EL (cell line): ENCODE measurements at places on chromosomes 1 and 21.

GRCh38 chr1:103180660-103181059 lies 72.3 kb upstream of the COL11A1 start:
- DNase-seq: peak; percentile 98

DNA sequence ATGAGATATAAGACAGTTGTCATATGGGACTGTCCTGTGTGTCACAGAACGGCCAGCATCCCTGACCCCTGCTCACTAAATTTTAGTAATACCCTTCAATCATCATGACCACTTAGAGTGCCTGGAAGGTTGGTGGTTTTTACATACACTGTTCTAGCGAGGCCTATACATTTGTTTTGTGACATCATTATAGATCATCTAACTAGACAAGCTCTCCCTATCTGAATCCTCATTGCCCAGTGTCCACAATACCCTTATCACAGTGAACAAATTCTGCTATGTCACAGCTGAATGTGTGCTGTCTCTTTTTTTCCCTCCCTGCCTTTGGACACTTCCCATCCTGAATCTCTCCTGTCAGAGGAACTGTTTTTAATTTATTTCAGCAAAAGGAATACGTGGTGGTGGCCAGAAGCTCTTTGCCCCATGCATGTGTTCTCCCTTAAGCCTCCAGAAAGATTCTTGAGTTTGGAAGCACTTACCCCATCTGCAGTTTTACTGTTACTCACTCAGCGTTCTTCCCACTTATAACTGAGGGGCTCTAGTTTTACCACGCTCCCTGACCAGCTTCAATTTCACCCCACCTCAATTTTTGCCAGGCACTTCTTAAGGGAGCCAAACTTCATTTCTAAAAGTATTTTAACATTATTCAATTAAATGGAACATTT lies 70.3 kb downstream of the OLFML2B start:
- DNase-seq: no peak

DNA sequence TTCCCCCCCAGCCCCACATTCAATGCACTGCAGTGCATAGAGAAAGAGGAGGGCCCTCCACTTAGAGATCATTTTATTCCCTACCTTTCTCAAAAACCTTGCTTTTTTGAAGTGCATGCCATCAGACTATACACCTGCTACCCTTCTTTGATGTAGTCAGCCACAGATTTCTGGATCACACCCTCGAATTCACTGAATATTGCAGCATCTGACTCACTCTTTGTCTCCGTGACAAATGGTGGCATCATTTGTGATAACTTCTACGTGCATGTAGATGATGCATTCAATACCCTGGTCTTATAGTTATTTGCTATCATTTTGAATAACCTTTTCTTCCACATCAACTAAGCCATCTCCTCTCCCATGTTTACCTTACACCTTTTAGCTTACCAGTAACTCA lies 310.3 kb upstream of the SGIP1 start:
- DNase-seq: no peak

DNA sequence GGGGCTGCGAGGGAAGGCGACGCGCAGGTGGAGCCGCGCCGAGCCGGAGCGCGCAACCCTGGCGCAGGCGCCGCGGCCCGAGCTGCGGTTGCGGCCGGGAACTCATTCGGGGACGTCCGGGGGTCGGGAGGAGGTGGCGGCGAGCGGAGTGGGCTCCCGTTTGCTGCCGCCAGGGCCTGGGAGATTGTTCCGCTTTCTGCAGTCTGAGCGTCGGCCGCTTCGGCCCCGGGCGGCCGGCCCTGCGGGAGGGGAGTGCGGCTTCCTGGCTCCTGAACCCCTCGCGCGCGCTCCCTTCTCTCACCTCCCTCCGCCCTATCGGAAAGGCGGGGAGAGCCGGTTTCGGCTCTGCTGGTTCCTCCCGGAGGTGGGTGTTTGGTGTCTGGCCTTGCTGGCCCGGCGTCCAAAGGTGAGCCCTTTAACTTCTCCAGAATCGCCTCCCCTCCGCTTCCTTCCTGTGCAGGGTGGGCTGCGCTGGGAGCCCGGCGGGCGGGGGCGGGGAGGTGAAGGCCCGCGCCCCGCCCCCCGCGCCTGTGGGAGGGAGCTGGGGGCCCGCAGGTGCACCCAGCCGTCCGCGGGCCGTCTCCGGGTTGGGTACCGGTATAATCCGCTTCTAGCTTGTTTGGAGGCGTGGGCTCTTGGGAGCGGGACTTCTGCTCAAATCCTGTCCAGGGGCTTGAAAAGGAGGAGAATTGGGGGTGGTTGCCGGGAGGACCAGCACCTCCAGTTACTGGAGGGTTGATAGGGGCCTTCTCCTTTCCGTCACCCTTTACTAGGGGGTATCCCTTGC lies 683 bp downstream of the LRRC8D start:
- peak; percentile 52 for DNase-seq

- no peak for DNase-seq
Observed at GRCh38 chr1:10601342-10602070, 126.8 kb downstream of the PEX14 start.
